Right ventricle myocardium superior (tissue), 1 donor: ENCODE measurements at places on chromosomes 16 and 17. TPM values are rescaled to one million over a fixed set of nuclear protein-coding genes. Genes with fewer than 3 reads are reported as not detected.

The ADGRG3 gene
- total RNA-seq, result 0.48 TPM

The ANTKMT gene
- 27.5 TPM for total RNA-seq

The SMURF2 gene
- total RNA-seq, result 12.4 TPM

The ATP6V0D1 gene
- total RNA-seq, result 59.9 TPM

The CFAP52 gene
- total RNA-seq, result 0.38 TPM

The IGSF6 gene
- total RNA-seq, result 2.5 TPM

The CCDC144A gene
- total RNA-seq, result 1.8 TPM
